GM10248 (cell line): ENCODE measurements at places on chromosomes 3 and 15.

- peak; percentile 39 for DNase-seq
Observed at GRCh38 chr3:122890077-122890719, 95.3 kb downstream of the SLC49A4 start.

DNA sequence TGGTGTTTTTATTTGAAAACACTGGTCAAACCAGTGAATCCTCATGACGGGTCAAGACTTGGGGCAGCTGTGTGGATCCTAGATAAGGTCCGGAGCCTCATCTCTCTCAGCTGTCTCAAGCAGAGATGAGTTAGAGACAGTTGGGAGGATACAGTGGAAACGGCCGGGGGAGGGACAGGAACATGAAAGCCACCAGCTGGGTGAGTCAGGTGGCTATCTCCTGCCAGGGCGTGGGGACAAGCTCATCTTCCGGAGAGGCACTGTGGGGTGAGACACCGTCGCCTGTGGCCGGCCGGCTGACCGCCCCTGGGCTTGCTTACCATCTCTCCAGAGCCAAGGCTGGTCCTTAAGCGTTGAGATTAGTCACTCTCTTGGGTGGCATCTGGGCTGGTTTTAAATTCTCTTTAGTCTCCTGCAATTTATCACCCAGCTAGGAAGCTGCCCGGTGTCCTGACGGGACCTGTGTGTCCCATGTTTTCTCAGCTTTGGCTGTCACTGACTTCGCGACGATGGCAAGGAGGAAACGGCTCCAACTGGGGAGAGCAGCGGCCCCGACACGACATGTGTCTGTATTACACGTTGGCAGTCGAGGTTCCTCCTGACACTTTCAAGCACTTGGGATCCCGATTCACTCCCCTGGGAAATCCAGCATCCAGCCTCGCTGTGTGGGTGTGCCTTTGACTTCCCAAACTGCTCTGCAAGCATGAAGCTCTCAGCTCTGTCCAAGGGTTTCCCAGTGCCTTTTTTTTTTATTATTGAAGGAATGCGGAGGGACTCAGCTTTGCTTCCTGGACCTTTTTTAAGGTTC, 7.5 kb downstream of the ST8SIA2 start:
- DNase-seq = no peak

DNA sequence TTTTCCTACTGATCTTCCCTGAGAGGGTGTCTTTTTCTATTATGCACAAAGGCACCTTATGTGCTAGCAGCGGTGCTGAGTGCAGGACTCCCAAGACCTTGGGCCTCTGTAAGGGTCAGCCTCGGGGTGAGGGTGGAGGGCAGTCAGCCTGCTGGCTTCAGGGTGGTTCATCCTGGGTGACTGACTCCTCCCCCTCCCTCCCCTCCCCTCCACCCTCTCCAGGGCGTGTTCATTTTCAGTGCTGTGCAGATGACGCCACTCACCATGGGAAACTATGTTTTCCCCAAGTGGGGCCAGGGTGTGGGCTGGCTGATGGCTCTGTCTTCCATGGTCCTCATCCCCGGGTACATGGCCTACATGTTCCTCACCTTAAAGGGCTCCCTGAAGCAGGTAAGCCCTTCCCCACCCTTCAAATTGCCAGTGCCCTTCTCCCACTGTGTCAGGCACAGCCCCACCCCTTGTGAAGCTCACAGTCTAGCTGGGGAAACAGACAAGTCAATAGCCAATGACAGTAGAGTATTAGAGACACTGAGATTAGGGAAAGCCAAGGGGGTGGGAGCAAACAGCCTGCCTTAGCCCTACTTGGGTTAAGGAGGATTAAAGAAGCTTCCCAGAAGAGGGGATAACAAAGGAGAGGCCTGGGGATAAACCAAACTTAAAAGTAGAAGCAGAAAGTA, 41.9 kb downstream of the SLC6A1 start:
- no peak for DNase-seq

DNA sequence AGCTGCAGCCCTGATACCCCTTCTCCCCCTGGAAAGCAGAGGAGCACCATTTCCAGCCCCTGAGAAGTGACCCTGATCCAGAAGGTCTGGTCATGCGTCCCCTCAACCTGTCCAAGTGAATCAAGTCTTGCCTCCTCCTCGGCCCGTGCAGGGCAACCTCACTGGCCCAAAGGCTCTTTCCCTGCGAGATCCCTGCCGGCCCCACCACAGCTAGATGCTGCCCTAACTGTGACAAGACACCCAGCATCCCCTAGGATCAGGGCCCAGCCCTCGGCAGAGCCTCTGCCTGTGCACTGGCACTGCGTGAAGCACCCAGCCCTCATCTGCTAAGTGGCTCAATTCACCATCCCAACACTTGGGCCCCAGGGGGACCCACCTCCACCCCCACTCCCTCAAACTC, 155.1 kb downstream of the NUP210 start:
- no peak for DNase-seq

DNA sequence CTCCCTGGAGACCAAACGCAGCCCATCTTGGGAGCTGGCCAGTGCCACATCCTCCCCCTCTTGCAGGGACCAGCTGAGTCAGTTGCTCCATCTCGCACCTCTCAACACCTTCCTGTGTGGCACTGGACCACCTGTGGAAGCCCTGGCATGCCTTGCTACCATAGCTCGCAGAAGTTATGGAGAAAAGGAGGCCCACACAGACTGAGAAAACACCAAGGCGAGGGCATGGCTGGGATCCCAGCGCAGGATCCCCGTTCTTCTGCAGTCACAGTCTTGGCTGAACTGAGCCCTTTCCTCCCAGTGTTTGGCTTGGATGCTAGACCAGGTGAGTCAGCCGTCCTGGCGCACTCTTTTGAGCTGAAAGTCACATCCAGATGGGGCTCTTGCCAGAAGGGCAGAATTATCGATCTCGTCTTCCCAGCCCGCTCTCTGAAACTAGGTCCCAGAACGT, 46.9 kb downstream of the CHRD start:
- DNase-seq = no peak

DNA sequence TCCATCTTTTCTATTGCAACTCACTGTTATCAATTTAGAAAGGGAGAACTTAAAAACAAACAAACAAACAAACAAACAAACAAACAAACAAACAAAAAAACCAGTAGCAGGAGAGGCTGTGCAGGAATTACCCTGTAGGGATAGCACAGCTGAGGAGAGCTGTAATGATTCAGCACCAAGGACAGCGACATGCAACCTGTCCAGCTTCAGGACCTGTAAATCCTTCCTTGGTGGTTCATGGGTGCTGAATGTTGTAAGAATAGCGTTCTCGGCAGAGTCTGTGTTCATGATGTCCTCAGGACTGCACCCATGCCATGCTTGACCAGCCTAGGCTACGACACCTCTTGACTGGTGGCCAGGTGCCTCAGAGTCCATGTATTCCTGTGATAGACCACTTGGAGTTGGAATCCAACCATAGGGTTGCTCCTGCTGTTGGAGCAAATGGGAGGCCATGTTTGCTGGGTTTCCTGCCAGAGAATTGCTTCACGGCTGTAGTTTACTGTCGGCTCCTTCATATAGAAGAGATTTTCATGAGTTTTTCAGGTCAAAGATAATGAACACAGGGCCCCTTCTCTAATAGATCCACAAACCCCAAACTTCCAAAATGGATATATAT, 65.9 kb downstream of the CACNA2D3 start:
- DNase-seq = peak; percentile 51

DNA sequence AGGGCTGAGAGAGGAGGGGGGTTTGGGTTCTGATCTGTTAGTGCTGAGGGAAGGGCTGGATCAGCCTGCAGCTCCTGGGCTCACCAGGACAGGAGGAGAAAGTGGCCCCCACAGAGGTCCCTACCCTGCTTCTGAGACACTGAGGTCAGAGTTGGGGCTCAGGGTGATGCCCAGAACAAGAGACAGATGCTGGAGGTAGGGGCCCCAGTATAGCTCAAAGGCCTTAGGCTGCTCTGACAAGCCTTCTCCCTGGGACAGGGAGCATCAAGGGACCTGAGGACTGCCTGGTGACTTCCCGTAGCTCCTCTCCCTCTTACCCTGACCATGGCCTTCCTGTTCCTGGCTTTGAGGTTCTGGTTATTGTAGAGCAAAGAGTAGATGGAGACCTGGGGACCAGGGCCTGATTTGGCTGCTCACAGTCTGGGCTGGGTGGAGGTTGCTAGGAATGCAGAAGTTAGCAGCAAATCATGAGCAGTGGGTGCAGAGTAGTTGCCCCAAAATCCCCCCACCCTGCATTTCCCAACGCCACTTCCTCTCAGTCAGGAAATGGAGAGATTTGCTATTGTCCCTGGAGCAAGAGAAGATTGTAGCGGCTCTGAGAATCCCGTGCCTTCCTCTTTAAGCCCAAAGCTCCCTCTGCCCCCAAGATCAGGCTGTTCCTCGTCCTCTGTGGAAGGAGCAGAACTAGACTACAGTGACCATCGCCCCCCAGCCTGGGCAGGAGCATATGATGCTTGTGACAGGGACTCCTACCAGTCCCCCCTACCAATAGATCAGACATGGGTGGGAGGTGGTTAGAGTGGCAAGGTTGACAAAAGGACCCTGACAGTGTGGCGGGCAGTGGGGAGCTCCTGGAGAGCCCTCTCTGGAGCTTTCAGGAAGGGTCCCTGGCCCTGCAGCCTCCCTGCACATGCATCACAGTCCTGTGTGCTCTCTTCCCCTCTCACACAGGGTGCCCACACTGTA, 47.4 kb upstream of the SEC22A start:
- no peak for DNase-seq

- DNase-seq = no peak
Observed at GRCh38 chr3:73624821-73625665, at the start of gene PDZRN3. Gene PDZRN3, minus strand, starts transcription at chr3:73624941.

DNA sequence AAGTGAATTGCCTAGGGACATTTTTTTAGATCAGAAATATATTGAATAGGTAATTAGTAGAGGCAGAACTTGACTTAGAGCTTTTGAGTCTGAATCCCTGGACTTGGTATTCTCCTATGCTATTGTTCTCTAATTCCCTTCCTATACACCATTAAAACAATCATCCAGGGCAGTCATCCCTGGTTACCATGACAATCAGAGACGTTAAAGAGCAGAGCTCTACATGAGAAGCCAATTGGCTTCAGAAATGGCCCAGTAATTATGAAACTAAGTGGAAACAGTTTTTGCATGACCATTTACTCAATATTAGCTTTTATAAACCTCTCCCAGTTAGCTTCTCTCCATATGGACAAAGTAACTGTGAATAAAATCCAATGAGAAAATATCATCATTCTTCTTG, 182.1 kb upstream of the TP63 start:
- DNase-seq = no peak

- DNase-seq = no peak
Observed at GRCh38 chr3:37945156-37945806, 45.3 kb upstream of the VILL start.

DNA sequence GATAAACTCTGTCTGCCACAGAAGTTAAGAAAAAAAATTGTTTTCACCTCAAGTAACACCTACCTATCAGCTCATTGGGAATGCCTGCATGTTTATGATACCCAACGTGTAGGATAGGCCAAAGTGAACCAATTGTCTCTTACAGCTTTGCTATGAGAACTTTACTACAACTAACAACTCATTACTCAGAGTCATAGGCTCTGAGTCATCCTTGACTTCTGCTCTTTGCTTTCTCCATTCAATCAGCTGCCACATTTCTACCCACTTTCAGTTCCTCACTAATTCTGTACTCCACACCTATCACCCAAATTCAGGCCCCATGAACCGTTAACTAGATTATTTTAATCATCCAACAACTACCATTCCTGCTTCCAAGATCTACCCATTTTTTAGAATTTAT, 843.9 kb downstream of the TUSC7 start:
- DNase-seq = peak; percentile 19

- no peak for DNase-seq
Observed at GRCh38 chr3:62134061-62134496, 239.3 kb downstream of the FEZF2 start.

DNA sequence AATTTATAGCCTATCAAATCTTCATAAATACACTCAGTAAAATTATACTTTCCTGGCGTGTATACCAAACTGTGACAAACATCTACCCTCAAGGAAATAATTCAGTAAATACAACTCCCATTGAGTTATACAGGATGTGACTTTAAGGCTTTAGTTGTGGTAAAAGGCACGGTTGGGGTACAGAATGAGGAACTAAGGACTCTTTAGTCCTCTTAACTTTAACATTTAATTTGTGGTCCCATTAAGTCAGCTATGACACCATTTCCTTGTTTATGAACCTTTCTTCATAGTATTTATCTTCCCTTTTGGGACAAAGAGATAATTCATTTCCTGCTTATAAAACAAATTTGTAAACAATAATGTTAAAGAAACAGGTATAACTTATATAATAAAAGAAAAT, 30.2 kb downstream of the IFT80 start:
- DNase-seq = no peak

DNA sequence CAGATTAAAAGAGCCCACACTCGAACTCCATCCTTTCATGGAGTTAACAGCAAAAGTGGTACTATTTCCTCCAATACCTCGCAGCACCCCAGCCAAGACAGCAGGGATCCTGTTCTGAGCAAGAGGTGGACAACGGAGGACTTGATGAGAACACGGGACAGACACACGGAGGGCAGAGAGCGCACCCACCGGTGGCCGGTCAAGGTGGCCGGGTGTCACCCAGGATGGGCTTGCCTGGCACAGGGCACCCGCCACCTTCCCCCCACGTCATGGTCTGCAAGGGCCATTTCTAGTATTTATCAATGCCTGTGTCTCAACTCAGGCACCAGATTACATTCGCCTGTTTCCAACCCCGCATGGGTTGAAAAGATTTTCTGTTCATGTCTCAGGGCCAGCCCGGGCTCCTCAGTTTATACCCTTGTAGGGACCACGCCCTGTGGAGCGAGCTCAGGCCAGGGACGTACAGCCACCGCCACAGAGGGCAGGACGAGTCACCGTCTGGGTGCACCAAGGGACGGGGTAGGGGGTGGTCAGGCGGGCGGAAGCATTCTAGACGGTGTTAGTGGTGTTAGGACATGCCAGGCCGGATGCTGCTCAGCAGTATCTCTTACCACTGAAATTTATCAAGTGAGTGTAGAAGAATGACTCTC, 64.2 kb downstream of the CYFIP1 start:
- no peak for DNase-seq

- DNase-seq = no peak
Observed at GRCh38 chr15:42421376-42421775, 62.1 kb downstream of the CAPN3 start.

DNA sequence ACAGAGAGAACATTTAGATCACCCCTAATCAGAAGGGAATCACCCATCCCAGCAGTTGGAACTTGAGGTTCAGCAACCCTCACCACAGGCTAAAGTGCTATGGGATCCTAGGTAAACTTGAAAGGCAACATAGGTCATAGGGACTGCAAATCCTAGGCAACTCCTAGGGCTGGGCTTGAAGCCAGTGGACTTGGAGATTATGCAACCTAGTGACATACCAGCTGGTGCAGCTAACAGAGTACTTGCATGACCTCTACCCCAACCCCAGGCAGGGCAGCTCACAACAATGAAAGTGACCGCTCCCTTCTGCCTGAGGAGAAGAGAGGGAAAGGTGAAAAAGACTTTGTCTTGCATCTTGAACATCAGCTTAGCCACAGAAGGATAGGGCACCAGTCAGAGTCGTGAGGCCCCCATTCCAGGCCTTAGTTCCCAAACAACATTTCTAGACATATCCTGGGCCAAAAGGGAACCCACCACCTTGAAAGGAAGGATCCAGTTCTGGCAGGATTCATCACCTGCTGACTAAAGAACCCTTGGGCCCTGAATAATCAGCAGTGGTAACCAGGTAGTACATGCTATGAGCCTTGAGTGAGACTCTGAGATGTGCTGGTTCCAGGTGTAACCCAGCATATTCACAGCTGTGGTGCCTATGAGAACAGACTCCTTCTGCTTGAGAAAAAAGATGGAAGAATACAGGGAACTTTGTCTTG, 37.6 kb upstream of the FBN1 start:
- no peak for DNase-seq
